ENCODE measurements at places on chromosomes 13 and 19.

GRCh38 chr19:34145741-34146202, 26.5 kb upstream of the LSM14A start:
- DNase-seq = peak; percentile 34

DNA sequence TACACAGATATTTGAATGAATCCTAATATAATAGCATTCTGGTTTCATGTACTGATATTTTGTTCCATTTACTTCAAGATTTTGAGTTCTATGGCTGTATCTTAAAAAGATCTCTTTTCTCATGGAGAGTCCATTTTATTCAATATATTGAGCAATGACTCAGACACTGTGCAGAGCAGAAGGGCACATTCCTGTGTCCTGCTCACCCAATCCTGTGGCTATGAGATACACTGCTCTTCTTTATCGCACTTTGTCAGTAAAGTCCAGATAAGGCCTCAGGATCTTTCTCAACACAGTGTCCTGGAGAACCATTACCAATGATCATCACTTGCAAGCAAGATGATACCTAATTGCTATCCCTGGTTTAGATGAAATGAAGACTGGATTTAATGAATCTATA, 155.0 kb downstream of the CYSLTR2 start:
- DNase-seq = no peak

- DNase-seq = no peak
These were observed 59.7 kb downstream of the DLEU7 start for GRCh38 chr13:50783717-50784290.

GRCh38 chr19:46860846-46861690, at the start of gene ARHGAP35:
Gene ARHGAP35, plus strand, starts transcription at chr19:46860997. Its CDS starts 57,679 bp downstream, at chr19:46918676.
- peak; percentile 88 for DNase-seq

GRCh38 chr19:49896863-49897621, at the start of gene IL4I1:
Gene IL4I1, minus strand, starts transcription at chr19:49896887. Its CDS starts 727 bp downstream, at chr19:49896160.
- peak; percentile 79 for DNase-seq

DNA sequence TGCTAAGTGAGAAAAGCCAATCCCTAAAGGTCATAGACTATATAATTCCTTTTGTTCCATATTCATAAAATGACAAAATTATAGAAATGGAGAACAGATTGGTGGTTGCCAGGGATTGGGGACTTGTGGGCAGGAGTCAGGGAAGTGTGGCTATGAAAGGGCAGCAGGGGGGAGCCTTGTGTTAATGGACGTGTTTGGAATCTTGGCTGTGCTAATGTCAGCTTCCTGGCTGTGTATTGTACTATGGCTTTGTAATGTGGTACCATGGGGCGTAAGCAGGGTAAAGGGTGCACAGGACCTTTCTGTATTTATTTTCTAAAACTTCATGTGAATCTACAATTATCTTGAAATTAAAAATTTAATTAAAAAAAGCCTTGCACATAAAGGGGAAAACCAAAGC, 248.5 kb downstream of the UQCRFS1 start:
- no peak for DNase-seq

DNA sequence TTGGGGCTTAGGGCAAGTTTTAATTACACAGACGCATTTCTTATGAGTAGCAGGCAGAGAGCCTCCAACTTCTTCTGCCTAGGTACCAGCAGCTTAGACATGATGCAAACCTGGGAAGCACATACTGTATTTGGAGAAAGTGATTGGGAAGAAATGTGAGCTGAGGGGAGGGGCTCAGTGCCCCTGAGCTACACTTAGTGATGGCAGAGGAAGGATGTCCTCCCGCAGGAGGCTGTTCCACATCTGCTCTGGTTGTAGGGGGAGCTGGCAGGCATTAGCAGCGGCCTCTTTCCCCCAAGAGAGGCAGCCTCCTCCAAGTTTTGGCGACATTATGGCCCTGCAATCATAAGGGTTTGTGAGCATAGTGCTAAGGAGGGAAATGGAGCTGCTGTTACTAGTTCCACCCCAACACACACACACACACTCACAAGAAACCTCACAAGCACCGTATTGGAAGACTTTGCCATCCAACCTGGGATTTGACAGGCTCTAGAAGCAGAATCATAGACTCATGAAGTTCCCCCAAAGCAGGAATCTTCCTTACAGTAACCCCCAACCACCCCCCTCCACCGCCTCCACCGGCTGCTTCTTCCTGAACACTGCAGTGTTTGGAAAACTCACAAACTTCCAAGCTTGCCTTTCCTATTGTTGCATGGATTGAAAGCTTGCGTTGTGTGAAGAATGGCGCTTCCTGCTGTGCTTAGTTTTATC, 3.3 kb downstream of the ALOX5AP start:
- no peak for DNase-seq

DNA sequence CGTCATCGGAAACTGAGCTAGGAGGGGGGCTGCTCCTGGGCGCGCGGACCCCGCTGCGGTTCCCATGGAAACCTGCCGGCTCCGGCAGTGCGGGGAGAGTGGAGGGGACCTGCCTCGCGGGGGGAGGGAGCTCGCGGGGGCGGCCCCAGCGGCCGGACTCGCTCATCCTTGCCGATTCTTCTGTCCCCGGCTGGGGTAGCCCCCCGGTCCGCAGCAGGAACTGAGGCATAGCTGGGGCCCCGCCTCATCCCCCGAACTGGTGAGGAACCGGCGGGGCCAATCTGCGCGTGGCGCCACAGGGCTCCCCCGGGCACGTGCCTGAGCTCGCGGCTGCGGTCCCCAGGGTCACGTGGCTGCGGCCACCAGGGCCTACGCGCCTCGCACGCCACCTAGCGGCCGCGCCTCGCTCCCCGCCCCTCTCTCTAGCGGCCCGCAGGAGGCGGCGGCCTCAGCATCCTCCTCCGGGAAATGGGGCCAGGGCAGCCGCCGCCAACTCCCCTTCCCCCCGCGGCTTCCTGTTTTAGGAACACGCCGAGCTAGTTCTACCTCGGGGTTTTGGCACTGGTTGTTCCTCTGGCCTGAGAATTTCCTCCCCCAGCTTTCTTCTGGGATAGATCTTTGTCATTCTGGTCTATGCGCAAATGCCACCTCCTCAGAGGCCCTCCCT, 1.7 kb upstream of the ELAVL3 start:
- DNase-seq = peak; percentile 84

- DNase-seq = no peak
These were observed 60.7 kb downstream of the SLC6A16 start for GRCh38 chr19:49264258-49264657.

GRCh38 chr13:63501702-63502101, 2086.1 kb upstream of the PCDH20 start:
- no peak for DNase-seq

GRCh38 chr19:49086296-49086695, 1.0 kb downstream of the SNRNP70 start:
- DNase-seq = no peak

DNA sequence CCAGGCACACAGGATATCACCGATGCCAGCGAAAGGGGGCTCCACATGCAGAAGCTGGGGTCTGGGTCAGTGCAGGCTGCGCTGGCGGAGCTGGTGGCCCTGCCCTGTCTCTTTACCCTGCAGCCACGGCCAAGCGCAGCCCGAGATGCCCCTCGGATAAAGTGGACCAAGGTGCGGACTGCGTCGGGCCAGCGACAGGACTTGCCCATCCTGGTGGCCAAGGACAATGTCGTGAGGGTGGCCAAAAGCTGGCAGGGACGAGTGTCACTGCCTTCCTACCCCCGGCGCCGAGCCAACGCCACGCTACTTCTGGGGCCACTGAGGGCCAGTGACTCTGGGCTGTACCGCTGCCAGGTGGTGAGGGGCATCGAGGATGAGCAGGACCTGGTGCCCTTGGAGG, 7.2 kb downstream of the NCAN start:
- DNase-seq = no peak

DNA sequence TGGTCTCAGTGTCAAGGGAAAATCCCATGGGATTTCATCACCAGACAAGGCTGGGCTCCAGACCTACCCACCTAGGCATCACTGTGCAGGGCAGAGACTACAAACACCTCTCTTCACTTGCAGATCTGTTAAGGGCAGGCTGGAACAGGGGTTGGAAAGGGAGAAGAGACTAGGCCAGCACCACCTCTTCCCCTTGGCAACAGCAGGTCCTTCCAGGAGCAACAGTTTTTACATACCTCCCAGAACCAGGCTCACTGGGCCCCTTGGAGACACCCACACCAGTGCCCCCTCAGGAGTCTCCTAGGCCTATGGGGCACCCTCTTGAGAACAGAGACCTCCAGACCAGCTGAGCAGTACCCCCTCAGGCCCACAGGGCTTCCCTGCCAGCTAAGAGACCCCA, 2.5 kb upstream of the UBE2M start:
- DNase-seq = no peak

DNA sequence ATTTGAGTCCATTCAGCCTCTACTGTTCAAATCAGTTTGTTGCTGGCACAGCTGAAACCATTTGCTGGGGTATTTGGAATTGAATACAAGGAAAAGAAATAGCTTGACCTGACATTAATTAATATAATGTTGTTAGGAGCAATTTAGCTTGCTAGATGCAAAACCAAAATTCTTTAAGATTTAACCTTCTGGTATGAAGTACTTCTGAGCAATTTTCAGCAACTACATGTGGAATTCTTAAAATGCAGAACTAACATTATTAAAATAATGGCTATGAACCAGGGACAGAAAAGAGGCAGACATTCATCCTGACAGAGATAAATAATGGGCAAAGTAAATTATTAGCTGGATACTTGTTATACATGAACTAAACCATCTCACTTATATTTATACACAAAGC, 160.0 kb upstream of the MIR17HG start:
- no peak for DNase-seq

DNA sequence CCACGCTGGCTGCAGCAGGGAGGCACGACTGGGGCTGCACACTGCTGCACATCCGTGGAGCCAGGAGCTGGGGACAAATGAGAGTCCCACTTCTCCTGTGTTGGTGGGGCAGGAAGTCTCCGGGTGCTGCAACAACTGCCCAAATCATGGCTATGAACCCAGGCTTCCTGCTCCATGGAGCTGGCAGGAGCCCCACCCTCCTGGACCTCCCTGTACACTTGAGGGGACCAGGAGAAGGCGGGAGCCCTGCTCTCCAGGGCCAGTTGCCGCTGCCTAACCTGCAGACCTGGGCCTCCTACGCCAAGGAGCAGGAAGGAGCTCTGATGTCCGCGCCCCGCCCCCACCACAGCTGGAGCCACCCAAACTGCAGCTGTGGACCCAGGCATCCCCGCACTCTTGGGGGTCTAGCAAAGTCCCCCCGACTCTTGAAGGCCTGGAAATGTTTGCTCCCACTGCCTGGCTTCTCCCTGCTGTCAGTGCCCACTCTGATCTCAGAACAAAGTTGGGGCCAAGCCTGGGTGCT, 752.1 kb upstream of the PCDH20 start:
- no peak for DNase-seq

- no peak for DNase-seq
These were observed 34.1 kb upstream of the ZNF536 start for GRCh38 chr19:30338041-30338456.

- no peak for DNase-seq
These were observed 3.2 kb upstream of the EBPL start for GRCh38 chr13:49694446-49694845.

- DNase-seq = no peak
These were observed 28.5 kb downstream of the AP1M1 start for GRCh38 chr19:16226184-16226591.

GRCh38 chr13:31538067-31539042, 201.0 kb upstream of the RXFP2 start:
- no peak for DNase-seq

DNA sequence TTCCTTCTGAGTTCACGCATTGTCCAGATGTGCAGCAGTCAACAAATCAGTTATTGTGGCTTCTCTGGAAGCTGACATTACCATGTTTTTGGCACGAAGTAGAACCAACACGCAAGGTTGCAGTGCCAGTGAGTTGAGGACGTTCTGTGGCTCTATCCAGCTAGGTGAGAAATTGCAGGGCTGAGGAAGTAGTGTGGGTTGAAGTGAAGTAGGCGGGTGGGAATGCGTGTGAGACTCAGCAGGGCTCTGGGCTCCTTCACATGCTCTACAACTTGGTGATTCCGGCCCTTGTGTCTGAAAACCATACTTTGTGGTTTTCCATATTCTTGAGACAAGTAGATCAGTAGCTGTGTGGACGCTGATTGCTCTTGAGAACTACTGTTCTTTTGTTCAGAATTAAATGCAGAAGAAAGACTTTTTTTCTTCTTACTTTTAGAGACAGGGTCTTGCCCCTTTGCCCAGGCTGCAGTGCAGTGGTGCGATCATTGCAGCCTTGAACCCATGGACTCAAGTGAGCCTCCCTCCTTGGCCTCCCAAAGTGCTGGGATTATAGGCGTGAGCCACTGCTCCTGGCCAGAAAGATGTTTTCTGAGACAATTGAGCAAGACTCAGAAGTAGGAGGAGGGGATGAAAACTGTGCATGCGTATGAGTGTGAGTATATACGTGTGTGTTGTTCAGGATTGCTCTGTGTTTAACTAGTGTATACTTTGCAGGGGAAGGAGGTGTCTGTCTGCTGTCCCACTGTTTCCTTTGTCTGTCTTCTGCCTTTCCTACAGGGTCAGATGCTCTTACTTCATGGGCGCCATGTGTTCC, 46.2 kb downstream of the GATAD2A start:
- DNase-seq = peak; percentile 17

DNA sequence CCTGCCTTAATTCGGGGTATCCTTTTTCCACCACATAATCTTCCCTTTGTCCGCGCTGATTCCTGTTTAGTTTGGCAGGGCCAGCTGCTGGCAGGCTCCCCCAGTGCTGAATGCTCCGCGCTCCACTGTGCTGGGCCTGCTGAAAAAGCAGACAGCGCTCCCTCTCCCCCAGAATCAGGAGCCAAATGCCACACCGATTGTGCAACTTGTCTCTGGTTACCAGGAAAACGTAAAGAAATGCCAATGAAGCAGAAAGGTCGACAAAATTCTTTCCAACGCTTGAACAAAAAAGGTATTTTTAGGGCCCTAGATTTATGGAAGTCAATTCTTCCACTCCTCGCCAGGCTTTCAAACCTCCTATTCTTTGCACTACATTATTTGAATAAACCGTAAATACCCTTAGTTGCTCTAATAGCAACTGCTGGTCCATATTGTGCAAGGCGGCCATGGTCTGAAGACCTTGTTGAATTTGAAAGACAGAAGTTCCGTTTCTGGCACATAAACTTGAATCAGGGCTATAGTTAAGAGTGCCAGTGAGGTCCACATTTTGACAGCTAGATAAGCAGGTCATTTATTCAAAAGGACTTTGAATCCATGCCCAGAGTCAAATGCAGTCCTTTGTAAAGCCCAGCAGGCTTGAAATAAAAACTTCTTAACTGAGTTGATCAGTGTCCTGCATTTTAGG, 206.7 kb upstream of the RFC3 start:
- no peak for DNase-seq

- DNase-seq = no peak
These were observed 7.5 kb upstream of the SBNO2 start for GRCh38 chr19:1181606-1182005.

All from CD4-positive, alpha-beta T cell treated with Interferon gamma for 1 hour (primary cell).